Stomach (tissue), 19 donors: ENCODE measurements at places on chromosomes 3 and 15. TPM values are rescaled to one million over a fixed set of nuclear protein-coding genes. Genes with fewer than 3 reads are reported as not detected.

ECE2 gene
- total RNA-seq, result 2.9 TPM

MYL3 gene
- not detected for total RNA-seq

SERPINI2 gene
- not detected for total RNA-seq

FMN1 gene
- 29.3 TPM for total RNA-seq

CPLX3 gene
- total RNA-seq, result 57.8 TPM

ZNF621 gene
- 30.4 TPM for total RNA-seq

HRG gene
- total RNA-seq, result not detected

ERC2 gene
- 0.87 TPM for total RNA-seq

EXD1 gene
- total RNA-seq, result not detected

GRCh38 chr3:20809356-20809755, 623.4 kb upstream of the SGO1 start:
- H3K4me3 ChIP-seq, result no peak overlapping the region
- no peaks in the 10 kb centered on the region for H3K27me3 ChIP-seq
- DNase-seq, result no peak
- H3K27ac ChIP-seq, result no peak overlapping the region
- no peaks in the 10 kb centered on the region for H3K36me3 ChIP-seq

GRCh38 chr3:54876694-54877093, 51.2 kb downstream of the LRTM1 start:
- H3K36me3 ChIP-seq, result no peaks in the 10 kb centered on the region
- no peaks in the 10 kb centered on the region for H3K4me1 ChIP-seq
- H3K27me3 ChIP-seq, result no peaks in the 10 kb centered on the region
- no peak overlapping the region for H3K4me3 ChIP-seq

DNA sequence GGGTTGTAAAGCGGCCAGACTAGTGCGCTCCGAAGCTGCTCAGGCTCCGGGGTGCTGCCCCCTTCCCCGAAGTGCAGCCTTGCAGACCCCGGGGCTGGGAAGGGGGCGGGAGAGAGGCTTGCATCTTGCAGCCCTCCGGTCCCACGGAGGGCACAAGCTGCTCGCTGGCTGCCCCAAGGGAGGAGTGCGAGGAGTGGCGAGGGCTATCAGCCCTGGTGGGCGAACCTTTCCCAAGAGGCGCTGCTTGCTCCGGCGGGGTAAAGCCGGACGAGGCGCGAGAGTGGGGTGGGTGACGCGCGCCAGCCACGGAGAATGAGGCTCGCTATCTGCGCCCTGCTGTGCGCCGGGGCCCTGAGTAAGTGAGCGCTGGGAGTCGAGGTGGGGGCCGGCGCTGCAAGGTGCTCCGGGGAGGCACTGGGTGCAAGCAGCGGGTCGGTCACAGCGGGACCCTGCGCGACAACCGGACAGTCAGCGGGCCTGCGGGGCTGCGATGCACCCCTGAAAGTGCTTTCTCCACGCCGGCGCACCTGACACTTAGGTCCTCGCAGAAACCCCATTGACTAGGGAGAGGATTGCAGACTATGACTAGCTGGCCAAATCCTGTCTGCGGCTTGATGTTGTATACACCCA, 12.7 kb upstream of the TOPBP1 start:
- H3K27ac ChIP-seq, result no peak overlapping the region
- no peaks in the 10 kb centered on the region for H3K36me3 ChIP-seq
- DNase-seq, result peak; percentile 30
- peaks cover 13% of the 10 kb centered on the region for H3K4me1 ChIP-seq
- H3K27me3 ChIP-seq, result no peaks in the 10 kb centered on the region

DNA sequence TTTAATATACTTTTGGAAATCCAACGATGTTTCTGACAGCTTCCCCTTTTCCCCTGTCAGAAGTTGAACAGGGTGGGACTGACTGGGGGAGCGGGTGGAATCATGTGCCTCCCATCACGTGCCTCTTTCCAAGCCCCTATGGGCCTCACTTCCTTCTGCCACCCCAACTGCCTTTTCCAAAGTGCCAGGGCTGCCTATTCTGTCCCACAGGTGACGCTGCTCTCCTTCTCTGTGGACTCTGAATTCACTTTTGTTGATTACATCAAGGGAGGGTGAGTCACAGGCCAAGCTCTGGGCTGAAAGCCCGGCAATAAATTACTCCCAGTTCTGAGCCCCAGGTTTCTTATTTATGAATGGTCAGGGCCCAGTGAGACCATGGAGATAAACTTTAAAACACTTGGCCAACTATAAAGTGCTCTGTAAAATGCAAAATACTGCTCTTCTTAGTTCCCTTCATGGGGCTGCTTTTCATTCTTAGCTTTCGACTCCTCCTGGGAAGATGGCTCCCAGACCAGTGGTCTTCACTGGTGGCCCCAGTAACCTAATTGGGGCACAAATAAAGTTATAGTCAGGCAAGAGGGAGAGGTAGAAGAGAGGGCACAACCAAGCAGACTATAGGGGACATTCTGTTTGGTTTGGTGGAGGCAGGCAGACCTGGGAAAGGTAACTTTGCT, 12.3 kb downstream of the CPNE9 start:
- peak; percentile 76 for DNase-seq
- H3K36me3 ChIP-seq, result no peaks in the 10 kb centered on the region
- H3K27me3 ChIP-seq, result no peaks in the 10 kb centered on the region

GRCh38 chr15:67715170-67715569, 110.1 kb upstream of the SKOR1 start:
- no peaks in the 10 kb centered on the region for H3K27me3 ChIP-seq
- no peaks in the 10 kb centered on the region for H3K4me1 ChIP-seq
- no peak overlapping the region for H3K27ac ChIP-seq
- no peak for DNase-seq

- no peak for DNase-seq
- no peaks in the 10 kb centered on the region for H3K36me3 ChIP-seq
- no peak overlapping the region for H3K27ac ChIP-seq
- no peaks in the 10 kb centered on the region for H3K4me1 ChIP-seq
Observed at GRCh38 chr3:674116-674515, 418.7 kb upstream of the CNTN6 start.

DNA sequence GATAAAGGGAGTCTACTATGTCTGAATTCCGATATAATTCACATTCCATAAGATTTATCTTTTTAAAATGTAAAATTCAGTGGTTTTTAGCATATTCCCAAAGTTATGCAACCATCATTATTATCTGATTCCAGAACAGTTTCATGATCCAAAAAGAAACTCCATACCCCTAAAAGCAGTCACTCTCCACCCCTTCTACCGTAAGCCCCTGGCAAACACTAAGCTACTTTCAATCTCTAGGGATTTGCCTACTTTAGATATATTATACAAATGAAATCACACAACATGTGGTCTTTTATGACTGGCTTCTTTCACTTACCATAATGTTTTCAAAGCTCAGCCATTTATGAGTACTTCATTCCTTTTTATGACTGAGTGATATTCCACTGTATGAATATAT, 65.6 kb downstream of the TMEM212 start:
- no peak overlapping the region for H3K27ac ChIP-seq
- H3K4me1 ChIP-seq, result no peaks in the 10 kb centered on the region
- H3K27me3 ChIP-seq, result no peaks in the 10 kb centered on the region
- DNase-seq, result no peak
- no peaks in the 10 kb centered on the region for H3K36me3 ChIP-seq
- no peak overlapping the region for H3K4me3 ChIP-seq

- no peaks in the 10 kb centered on the region for H3K4me1 ChIP-seq
- no peaks in the 10 kb centered on the region for H3K36me3 ChIP-seq
- DNase-seq, result no peak
- no peak overlapping the region for H3K4me3 ChIP-seq
Observed at GRCh38 chr3:175751089-175751488, 892.0 kb downstream of the NAALADL2 start.

GRCh38 chr3:24688446-24689148, 193.9 kb upstream of the THRB start:
- no peaks in the 10 kb centered on the region for H3K36me3 ChIP-seq
- no peak overlapping the region for H3K27ac ChIP-seq
- peaks cover 1% of the 10 kb centered on the region for H3K4me1 ChIP-seq
- no peaks in the 10 kb centered on the region for H3K27me3 ChIP-seq
- DNase-seq, result no peak

GRCh38 chr3:43257850-43258249, 28.5 kb upstream of the SNRK start:
- H3K36me3 ChIP-seq, result no peaks in the 10 kb centered on the region
- no peak for DNase-seq
- no peaks in the 10 kb centered on the region for H3K27me3 ChIP-seq
- H3K4me3 ChIP-seq, result no peak overlapping the region
- H3K4me1 ChIP-seq, result no peaks in the 10 kb centered on the region
- H3K27ac ChIP-seq, result no peak overlapping the region

GRCh38 chr3:190099099-190099498, 21.6 kb downstream of the P3H2 start:
- no peaks in the 10 kb centered on the region for H3K36me3 ChIP-seq
- DNase-seq, result peak; percentile 58
- peaks cover 3% of the 10 kb centered on the region for H3K4me1 ChIP-seq
- H3K27me3 ChIP-seq, result no peaks in the 10 kb centered on the region
- H3K27ac ChIP-seq, result no peak overlapping the region

DNA sequence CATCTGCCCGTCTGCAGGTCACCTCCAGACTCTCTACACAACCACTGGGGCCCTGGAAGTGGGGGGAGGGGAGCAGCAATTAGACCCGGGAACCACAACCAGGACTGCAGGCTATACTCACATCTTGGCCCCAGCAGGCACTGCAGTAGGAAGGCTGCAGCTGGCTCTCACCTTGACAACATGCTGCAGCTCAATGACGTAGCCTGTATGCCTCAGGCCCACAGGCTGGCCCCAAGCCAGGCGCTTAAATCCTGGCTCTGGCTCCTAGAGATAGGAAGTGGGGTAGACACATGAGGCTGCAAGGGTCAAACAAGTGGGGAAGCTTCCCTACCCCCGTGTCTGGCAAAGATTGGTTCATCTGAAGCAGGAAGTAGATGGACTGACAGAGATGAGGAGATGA, 4.6 kb upstream of the QRICH1 start:
- H3K4me3 ChIP-seq, result no peak overlapping the region
- H3K27ac ChIP-seq, result no peak overlapping the region
- H3K27me3 ChIP-seq, result no peaks in the 10 kb centered on the region
- no peak for DNase-seq
- peaks cover 78% of the 10 kb centered on the region for H3K36me3 ChIP-seq

DNA sequence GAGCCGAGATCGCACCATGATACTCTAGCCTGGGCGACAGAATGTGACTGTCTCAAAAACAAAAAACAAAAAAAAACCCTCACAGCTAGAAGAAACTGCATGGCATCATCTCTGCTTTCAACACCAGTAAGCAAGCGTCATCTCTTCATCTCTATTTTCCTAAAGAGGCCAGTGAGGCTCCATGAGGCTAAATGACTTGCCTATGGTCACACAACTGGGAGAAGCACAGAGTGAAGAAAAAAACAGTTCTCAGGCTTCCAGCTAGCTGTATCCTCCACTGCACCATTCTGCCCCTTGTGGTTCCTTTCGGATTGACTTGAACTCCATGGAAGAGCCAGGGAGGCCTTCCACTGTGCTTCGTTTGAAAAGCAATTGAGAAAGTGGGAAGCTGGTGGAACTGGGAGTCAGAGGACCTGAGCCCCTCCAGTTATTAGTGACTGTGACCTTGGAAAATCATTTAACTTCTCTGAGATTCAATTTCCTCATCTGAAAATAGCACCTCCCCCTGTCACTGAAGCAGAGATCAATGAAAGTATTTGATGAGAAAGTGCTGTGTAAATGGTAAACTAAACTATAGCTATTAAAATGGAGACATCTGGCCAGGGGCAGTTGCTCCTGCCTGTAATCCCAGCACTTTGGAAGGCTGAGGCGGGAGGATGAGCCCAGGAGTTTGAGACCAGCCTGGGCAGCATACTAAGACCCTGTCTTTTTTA, 32.1 kb upstream of the DENND4A start:
- H3K4me3 ChIP-seq, result no peak overlapping the region
- peaks cover 25% of the 10 kb centered on the region for H3K4me1 ChIP-seq

GRCh38 chr3:188979248-188979647, 192.5 kb upstream of the TPRG1 start:
- H3K4me3 ChIP-seq, result no peak overlapping the region
- no peak for DNase-seq
- H3K36me3 ChIP-seq, result no peaks in the 10 kb centered on the region
- H3K4me1 ChIP-seq, result no peaks in the 10 kb centered on the region
- no peaks in the 10 kb centered on the region for H3K27me3 ChIP-seq
- H3K27ac ChIP-seq, result no peak overlapping the region

DNA sequence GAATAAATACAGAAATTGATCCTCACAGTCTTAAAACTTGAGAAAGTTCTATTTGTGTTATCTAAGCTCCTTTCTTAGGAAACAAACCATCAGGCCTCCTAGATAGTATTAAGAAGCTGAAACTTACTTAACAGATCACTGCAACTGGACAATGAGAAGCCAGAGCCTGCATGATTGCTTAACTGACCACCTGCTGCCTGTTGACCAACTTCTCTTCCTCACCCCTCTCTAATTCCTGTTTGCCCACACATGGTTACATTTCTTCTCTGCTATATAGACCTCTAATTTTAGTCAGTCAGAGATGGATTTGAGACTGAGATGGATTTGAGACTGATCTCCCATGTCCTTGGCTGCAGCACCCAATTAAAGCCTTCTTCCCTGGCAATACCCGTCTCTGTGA, 13.5 kb downstream of the CCPG1 start:
- H3K36me3 ChIP-seq, result peaks cover 12% of the 10 kb centered on the region
- H3K27me3 ChIP-seq, result no peaks in the 10 kb centered on the region
- no peak overlapping the region for H3K27ac ChIP-seq
- no peak overlapping the region for H3K4me3 ChIP-seq
- DNase-seq, result no peak
- H3K4me1 ChIP-seq, result no peaks in the 10 kb centered on the region

GRCh38 chr3:145519398-145520047, 641.5 kb downstream of the PLOD2 start:
- no peaks in the 10 kb centered on the region for H3K4me1 ChIP-seq
- H3K36me3 ChIP-seq, result no peaks in the 10 kb centered on the region
- H3K27ac ChIP-seq, result no peak overlapping the region
- no peak for DNase-seq
- H3K27me3 ChIP-seq, result no peaks in the 10 kb centered on the region

- no peak overlapping the region for H3K4me3 ChIP-seq
- no peaks in the 10 kb centered on the region for H3K36me3 ChIP-seq
- DNase-seq, result no peak
- no peaks in the 10 kb centered on the region for H3K4me1 ChIP-seq
- H3K27me3 ChIP-seq, result no peaks in the 10 kb centered on the region
- H3K27ac ChIP-seq, result no peak overlapping the region
Observed at GRCh38 chr3:18127859-18128681, 297.1 kb downstream of the SATB1 start.

DNA sequence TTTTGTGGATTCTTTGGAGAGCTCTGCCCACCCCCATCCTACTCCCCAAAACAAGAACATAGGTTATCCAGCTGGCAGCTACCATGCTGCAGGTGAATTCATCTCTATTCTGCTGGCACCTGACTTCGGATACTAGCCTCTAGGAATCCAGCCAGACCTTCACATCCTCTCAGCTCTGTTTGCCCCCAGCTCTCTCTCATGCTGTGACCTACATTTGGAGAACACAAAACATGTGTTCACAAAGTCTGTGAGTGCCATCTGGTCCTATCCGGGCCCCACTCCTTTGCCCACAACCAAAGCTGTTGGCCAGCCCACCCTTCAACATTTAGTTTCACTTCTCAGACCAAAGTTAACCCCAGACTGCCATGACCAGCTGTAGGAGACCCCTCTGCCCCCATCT, 89.4 kb upstream of the C3orf80 start:
- H3K27me3 ChIP-seq, result no peaks in the 10 kb centered on the region
- no peaks in the 10 kb centered on the region for H3K4me1 ChIP-seq
- no peaks in the 10 kb centered on the region for H3K36me3 ChIP-seq
- H3K27ac ChIP-seq, result no peak overlapping the region
